ENCODE measurements at places on chromosomes 1 and 21.

GRCh38 chr21:46489162-46489663 lies 30.5 kb downstream of the DIP2A start:
- no peak for DNase-seq

- DNase-seq = no peak
Observed at GRCh38 chr1:69919129-69919921, 286.1 kb downstream of the LRRC40 start.

- no peak for DNase-seq
Observed at GRCh38 chr1:113941245-113941559, 12.1 kb downstream of the HIPK1 start.

DNA sequence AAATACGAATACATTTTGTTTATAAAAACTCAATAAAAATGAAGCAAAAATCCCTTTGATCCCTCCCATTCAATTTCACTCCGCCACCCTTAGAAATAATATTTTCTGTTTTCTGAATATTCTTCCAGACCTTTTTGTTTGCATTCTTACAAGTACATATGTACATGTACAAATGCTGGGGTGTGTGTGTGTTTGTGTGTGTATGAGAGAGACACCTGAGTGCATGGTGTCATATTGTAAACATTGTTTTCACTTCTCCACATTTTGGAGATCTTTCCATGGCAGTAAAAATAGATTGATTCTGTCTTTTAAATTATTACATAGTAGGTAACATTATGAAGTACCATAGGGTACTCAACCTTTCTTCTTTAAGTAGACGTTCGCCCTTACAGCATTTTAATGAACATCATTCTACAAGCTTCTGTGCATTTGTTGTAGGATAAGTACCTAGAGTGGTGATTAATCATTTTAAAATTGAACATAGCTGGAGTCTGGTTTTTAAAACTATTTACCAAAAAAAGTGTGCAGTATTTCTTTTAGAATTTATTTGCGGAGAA lies 1.3 kb upstream of the MPC2 start:
- DNase-seq = no peak

- no peak for DNase-seq
Observed at GRCh38 chr1:157984469-157984868, 9.0 kb upstream of the KIRREL1 start.

GRCh38 chr1:225694151-225694603 lies 41.3 kb upstream of the ENAH start:
- DNase-seq = no peak

All from activated CD4-positive, alpha-beta T cell treated with anti-CD3 and anti-CD28 coated beads for 24 hours (primary cell).